Suppressor macrophage (primary cell): ENCODE measurements at places on chromosomes 6 and 20.

DNA sequence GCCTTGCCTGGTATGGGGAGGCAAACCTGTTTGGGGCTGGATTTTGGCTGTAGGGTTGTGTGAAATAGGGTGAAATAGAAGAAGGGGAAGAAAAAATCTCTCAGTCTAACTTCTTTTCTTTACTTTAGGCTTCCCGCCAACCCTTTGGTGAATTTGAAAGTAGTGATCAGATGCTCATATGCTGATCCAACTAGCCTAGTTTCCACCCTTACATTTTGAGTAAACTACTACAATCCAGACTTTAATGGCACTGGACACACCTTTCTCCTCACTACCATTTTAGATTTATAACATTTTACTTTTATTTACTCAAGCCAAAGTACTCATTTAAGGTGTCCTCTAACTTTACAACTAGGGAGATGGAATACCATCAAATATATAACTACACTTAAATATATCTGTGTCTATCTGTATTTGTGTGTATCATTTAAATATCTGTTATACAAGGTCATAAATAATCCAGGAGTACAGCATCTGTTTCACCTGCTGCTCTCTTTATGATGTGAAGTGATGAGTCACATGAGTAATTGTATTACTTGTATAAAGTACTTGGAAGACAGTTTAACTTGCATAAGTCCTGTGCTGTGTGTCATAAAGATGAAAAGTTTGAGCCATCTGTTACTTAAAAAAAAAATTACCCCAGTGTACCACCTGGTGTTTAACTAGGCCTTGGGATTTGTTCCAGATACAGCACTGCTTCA lies 172.1 kb downstream of the CDKAL1 start:
- DNase-seq: no peak

DNA sequence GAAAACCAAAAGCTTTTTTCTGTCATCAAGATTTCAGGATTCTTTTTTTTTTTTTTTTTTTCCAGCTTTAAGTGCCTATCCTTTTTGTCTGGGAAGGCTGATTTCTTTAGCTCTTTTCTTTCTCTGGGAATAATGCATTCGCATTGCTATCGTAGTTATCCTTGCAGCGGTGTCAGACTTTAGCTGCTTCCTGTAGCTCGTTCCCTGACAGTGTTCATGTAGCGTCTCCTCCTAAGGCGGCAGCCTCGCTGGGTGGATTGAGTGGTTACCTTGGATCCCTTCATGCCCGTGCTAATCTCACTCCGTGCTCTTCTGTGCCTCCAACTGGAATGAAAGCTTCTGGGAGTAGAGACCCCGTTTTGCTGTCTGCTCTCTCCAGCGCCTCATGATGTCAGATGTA lies 43.1 kb downstream of the UST start:
- DNase-seq: no peak

- DNase-seq: no peak
These were observed 18.4 kb downstream of the POPDC3 start for GRCh38 chr6:105161421-105161820.

DNA sequence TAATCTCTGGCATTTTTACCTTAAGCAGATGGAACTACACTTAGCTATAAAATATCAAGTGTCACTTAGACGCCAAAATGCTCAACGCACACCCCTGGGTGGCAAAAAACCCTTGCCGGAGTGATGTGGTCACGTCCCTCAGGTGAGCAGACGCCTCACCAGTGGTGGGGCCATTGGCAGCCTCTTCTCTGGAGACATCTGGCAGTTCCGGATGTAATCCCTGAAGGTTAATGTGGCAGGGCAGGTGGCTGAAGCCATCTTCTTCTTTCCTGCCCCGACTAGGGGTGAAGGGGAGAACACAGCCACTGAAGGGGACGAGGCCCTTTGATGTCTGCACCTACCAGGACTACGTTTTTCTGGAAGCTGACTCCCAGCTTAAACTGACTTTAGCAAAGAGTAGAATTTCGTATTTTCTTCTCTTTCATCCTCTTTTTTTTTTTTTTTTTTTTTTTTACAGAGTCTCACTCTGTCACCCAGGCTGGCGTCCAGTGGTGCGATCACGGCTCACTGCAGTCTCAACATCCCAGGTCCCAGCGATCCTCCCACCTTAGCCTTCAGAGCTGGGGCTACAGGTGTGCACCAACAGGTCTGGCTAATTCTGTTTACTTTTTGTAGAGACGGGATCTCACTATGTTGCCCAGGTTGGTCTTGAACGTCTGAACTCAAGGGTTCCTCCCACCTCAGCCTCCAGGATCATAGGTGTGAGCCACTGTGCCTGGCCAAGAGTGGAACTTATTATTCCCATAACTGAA lies 152.1 kb downstream of the TTLL2 start:
- no peak for DNase-seq

GRCh38 chr6:147390909-147391536 lies 117.5 kb upstream of the SAMD5 start:
- DNase-seq: peak; percentile 16

- no peak for DNase-seq
These were observed 24.0 kb downstream of the BPIFA2 start for GRCh38 chr20:33191955-33192354.

GRCh38 chr6:126608681-126609080 lies 268.8 kb downstream of the CENPW start:
- no peak for DNase-seq

GRCh38 chr6:50116390-50116789 lies 66.7 kb upstream of the DEFB112 start:
- no peak for DNase-seq

DNA sequence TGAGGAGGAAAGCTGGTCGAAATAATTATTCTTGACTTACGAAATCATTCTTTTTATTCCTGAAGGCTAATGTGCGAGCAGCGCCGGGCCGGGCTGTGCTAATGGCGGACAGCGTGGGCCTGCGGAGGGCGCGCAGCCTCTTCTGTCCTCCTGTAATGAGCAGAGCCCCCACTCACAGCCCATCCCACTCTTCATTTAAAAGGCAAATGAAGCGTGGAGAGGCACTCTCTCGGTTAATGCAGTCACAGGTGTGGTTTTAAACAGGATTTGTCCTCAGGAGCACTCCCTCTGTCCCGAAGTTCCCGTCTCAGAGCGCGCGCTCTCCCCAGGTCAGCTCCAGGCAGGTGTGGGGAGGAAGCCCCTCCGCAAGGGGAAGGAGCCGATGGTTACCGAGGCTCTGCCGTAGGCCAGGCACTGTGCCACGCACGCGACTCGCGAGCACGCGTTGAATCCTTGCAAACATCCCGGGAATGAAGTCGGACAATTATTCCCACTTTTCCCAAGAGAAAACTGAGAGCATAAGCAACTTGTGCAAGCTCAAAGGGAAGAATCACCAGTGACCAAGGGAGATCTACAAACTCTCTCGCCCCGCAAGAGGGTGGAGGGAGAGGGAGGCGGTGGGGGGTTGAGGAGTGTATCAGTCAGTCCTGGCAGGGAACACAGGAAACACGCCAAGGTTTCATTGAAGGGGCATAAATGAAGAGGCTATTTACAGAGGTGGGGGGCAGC lies 35.5 kb upstream of the ZFAND3 start:
- peak; percentile 47 for DNase-seq

GRCh38 chr6:37089783-37090182 lies 80.2 kb upstream of the PIM1 start:
- DNase-seq: no peak

DNA sequence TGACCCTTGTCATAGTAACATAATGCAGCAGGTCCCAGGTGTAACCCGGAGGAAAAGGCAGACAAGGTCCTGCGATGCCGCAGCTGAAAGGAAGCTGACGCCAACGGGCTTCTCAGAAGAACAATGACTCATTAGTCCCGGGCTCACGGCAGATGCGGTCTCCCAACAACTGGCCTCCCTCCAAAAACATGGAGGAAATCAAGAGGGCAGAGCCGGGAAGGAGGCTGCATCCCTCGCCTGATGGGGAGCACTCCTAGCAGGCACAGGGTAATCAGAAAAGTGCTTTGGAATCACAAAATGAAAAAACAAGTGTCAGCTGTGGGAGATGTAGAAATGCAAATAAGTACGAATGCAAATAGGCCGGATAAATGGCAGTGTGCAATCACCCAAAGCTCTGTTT lies 165.2 kb upstream of the AGPAT4 start:
- no peak for DNase-seq

DNA sequence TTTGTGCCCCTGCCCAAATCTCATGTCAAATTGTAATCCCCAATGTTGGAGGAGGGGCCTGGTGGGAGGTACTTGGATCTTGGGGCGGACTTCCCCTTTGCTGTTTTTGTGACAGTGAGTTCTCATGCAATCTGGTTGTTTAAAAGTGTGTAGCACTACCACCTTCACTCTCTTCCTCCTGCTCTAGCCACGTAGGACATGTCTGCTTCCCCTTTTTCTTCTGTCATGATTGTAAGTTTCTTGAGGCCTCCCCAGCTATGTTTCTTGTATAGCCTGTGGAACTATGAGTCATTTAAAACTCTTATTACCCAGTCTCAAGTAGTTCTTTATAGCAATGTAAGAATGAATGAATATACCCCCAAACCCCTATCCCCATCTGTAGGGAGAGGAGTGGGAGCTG lies 1013.7 kb upstream of the MAP3K7 start:
- DNase-seq: no peak

DNA sequence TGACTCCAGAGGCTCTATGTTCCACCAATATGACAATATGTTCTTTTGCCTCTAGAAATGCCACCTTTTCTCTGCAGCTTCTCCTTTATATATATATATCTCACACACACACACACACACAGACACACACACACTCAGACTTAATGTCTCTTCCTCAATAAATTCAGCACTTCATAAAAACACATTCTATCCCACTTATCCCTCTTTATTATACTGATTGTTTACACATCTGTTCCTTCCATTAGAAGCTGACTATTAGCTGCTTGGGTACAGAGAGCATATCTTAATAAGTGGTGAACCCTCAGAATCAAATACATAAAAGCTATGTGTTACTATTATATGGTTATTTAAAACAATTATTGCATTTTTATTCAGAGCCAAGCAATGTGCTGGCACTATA lies 23.3 kb downstream of the NRSN1 start:
- no peak for DNase-seq

GRCh38 chr6:68094070-68094469 lies 541.0 kb upstream of the ADGRB3 start:
- DNase-seq: no peak

- DNase-seq: no peak
These were observed 32.1 kb upstream of the IYD start for GRCh38 chr6:150336708-150337107.

DNA sequence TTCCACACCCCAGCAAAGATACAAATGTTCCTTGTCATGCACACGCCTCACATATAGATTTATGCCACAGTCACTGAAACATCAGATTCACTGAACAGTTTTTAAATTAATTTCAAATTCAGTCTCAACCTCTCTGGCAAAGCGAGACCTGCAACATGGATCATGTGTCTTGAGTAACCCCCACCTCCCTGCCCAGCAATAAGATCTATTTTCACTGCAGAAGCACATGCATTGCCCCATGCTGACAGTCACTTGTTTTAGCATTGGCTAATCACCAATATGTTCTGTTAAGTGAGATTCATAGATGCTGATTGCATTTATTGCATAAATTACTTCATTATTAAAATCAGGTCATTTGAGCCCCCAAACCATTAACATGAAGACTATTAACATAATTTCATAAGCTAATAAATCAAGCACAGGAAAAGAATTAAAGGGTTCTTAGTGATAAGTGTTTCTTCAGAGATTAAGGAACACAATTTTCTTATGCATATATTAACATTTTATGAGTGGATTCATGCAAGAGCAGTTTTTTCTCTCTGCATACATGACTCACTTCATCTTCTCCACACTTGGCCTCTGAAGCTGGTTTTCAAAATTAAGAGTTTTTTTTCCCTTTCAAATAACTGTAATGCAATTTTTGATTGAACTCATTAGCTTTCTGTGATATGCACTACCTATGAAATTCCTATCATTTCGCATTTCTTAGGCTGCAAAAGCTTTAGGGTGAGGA lies 173.2 kb upstream of the SOX4 start:
- no peak for DNase-seq

DNA sequence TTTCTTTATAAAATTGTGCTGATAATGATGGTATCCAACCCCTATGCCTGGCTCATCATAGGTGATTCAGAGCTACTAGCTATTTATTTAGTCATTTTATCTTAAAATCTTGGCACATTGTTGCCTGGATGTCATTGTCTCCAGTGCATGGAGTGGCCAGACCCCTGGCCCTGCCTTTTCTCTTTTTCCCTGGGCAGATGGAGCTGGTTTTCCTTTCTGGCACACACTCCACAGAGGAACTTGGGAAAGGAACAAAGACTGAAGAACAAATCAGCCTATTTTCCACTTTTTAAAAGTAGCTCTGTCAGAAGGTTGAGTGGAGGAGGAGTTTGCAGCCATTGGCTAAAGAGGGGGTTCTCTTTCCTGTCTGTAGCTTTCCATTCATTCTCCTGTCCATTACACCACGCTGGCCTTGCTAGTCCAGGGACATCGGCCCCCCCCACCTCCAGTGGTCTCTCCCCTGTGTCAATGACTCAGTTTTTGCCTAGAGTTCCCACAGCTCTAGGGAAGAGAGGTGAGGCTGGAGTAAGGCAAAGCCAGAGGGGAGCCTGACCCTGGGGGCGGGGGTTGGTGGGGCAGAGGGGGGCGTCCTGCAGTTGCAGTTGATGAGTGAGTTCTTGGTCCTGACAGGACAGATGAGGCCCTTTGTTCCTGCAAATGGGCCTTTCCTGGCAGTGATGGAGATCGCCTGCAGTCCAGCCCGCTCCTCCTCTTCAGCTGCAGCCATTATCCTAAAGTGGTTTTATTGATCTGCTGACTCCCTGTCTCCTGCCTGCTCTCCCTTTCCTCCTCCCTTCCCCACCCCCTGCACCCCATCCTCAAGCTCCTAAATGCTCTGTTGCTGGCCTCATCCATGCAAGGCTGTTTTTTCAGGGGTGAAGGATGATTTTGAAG lies 774.5 kb downstream of the DHX35 start:
- DNase-seq: no peak

DNA sequence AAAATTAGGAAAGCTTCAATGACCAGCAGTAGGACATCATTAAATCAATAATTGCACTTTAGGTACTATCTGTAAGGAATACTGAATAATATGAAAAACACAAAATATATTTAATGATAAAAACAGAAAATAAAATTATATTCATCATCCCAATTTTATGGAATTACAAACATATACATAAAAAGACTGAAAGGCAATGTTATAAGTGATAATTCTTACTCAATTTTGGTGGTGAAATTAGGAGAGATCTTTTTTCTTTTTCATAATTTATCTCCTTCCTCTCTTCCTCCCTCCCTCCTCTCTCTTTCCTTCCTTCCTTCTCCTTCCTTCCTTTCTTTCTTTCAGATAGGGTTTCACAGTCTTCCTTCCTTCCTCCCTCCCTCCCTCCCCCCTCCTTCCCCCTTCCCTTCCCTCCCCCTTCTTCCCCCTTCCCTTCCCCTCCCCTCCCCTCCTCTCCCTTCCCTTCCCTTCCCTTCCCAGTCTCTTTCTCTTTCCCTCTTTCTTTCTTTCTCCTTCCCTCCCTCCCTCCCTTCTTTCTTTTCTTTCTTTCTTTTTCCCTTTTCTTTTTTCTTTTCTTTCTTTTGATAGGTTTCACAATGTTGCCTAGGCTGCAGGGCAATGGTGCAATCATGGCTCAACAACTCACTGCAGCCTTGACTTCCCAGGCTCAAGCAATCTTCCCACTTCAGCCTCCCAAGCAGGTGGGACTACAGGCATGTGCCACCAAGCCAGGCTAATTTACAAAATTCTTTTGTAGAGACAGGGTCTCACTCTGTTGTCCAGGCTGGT lies 36.8 kb downstream of the RSPH3 start:
- DNase-seq: peak; percentile 10

- no peak for DNase-seq
These were observed 183.1 kb upstream of the MARCKS start for GRCh38 chr6:113674075-113674474.

GRCh38 chr6:136599329-136600011 lies 49.2 kb upstream of the MAP7 start:
- DNase-seq: no peak

GRCh38 chr6:17454316-17455005 lies 61.1 kb downstream of the CAP2 start:
- no peak for DNase-seq
